ENCODE measurements at places on chromosomes 7 and 10. TPM values are rescaled to one million over a fixed set of nuclear protein-coding genes. Genes with fewer than 3 reads are reported as not detected.

Gene ACTA2
- total RNA-seq, result 260 TPM

Gene IFIT1B
- total RNA-seq, result 0.06 TPM

Gene KNDC1
- total RNA-seq, result 0.12 TPM

Gene NAT16
- total RNA-seq, result not detected

Gene CPA2
- not detected for total RNA-seq

Gene TMEM140
- total RNA-seq, result 18.8 TPM

Gene GPR26
- not detected for total RNA-seq

Gene SLC26A3
- not detected for total RNA-seq

Gene MUC12
- 0.37 TPM for total RNA-seq

Gene TIMM23
- total RNA-seq, result 72.8 TPM

Gene SPDYE5
- not detected for total RNA-seq

Gene TWIST1
- total RNA-seq, result 31.2 TPM

Gene KIF5B
- total RNA-seq, result 230 TPM

Gene SPOCK2
- 0.26 TPM for total RNA-seq

Gene MSS51
- 1.2 TPM for total RNA-seq

Gene RNF32
- total RNA-seq, result 1.2 TPM

Gene GPNMB
- 172 TPM for total RNA-seq

Gene BLNK
- total RNA-seq, result not detected

Gene FOXI2
- not detected for total RNA-seq

Gene PDK4
- total RNA-seq, result 3.2 TPM

Gene HOXA11
- total RNA-seq, result not detected

Gene ASZ1
- not detected for total RNA-seq

Gene CLDN3
- total RNA-seq, result not detected

Gene ENO4
- total RNA-seq, result 0.19 TPM

Gene AKR1C8
- total RNA-seq, result not detected

Gene KCNIP2
- 1.1 TPM for total RNA-seq

Gene ACSL5
- total RNA-seq, result 0.92 TPM

Gene DOCK4
- total RNA-seq, result 46.6 TPM

Gene CRYGN
- total RNA-seq, result 0.13 TPM

Gene GHRHR
- not detected for total RNA-seq

Gene SDK1
- total RNA-seq, result 0.25 TPM

Gene NUTM2D
- 1.6 TPM for total RNA-seq

Gene TLX1
- not detected for total RNA-seq

Gene LRIT1
- total RNA-seq, result not detected

Gene GRID2IP
- not detected for total RNA-seq

Gene ENTPD7
- 10.4 TPM for total RNA-seq

Gene HMX2
- not detected for total RNA-seq

Gene HSPA12A
- 5.9 TPM for total RNA-seq

Gene FEZF1
- not detected for total RNA-seq

Gene GIMAP5
- total RNA-seq, result 0.12 TPM

Gene COL28A1
- total RNA-seq, result 0.13 TPM

Gene PNLIP
- total RNA-seq, result not detected

Gene FXYD4
- total RNA-seq, result not detected

Gene SEM1
- total RNA-seq, result 269 TPM

Gene AOAH
- not detected for total RNA-seq

Gene C10orf53
- total RNA-seq, result not detected

Gene ANKRD7
- 0.26 TPM for total RNA-seq

Gene EGR2
- total RNA-seq, result 0.25 TPM

Gene TRIM74
- 0.06 TPM for total RNA-seq

Gene ZP3
- total RNA-seq, result 0.99 TPM

Gene TRPV5
- total RNA-seq, result not detected
